ENCODE measurements at places on chromosomes 6 and 20.

DNA sequence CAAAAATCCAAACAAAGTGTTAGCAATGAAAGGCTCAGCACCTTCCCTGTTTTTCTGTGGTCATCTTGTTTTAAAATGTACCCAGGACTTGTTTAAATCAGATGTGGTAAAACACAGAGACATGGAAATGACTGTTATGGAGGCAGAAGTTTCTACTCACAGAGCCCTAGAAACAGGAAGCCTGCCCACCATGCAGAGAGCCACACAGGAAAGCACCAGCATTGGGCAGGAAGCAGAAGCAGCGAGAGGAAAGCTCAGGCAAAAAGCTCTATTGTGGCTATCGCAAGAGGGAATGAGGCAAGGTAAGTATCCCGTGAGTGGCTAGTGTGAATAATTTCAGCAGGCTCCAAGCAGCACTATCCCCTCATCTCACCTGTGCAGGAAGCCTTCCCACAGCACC lies 42.8 kb downstream of the GPR6 start:
- DNase-seq, result no peak

- no peak for DNase-seq
These were observed 7.6 kb upstream of the TMC2 start for GRCh38 chr20:2528671-2529271.

DNA sequence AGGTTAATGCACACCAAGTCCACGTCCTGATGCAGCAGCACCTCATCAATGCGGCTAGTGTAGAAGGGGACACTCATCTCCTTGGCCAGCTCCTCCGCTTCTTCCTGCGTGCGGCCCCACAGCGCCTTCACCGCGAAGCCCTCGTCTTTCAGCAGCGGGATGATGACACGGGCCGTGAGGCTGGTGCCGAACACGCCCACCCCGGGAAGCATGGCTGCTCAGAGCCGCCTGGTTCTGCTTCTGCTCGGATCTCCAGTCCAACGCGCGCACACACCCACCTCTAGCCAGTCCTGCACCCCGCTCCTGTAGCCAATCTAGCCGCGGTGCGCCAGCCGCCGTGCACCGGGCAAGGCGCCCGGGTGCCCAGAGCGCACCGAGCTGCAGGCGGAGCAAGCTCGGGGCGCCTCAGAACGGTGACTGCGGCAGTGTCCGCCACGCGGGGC lies 700 bp downstream of the GFOD1 start:
- DNase-seq, result peak; percentile 72

DNA sequence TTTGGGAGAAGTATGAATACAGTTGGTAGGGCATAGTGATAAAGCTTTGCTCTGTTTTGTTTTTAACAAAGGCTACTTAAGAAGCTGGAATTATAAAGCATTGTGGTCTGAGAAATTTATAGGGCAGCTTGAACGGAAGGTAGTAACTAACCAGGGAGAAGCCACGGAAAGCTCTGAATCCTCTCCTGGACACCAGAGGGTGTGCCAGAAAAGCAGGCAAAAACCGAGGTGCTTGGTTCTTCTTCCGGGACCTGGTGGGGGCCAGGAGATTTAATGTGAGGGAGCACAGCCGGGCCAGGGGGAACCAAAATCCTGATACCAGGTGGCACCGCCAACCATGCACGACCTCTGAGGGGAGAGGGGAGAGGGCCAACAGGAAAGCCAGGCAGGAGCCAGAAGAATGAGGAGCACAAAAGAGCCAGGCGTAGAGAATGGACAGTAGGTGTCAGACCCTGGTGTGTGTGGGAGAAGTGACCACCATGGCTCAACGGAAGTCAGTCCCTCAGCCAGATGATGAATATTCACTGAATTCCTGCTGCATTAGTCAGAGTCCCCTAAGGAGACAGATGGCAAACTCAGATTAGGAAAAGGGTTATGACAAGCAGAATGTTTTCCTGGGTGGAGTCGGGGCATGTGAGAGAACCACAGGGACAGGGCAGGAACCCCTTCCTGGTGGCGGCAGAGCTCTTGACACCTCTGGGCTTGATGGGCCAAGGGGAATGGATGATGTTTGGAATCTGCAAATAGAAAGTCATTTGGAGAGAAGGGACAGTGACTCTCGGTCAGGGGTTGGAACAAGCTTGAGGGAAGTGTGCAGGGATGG lies 262.3 kb downstream of the ZNF217 start:
- no peak for DNase-seq

GRCh38 chr20:41133709-41134361 lies 3.5 kb upstream of the PLCG1 start:
- peak; percentile 87 for DNase-seq

GRCh38 chr6:7685276-7685675 lies 40.6 kb upstream of the BMP6 start:
- DNase-seq, result no peak

Data from GM10248 (cell line).